ENCODE measurements at places on chromosomes 1 and 21.

- DNase-seq = peak; percentile 60
Observed at GRCh38 chr21:36149788-36150711, 6.6 kb upstream of the DOP1B start.

DNA sequence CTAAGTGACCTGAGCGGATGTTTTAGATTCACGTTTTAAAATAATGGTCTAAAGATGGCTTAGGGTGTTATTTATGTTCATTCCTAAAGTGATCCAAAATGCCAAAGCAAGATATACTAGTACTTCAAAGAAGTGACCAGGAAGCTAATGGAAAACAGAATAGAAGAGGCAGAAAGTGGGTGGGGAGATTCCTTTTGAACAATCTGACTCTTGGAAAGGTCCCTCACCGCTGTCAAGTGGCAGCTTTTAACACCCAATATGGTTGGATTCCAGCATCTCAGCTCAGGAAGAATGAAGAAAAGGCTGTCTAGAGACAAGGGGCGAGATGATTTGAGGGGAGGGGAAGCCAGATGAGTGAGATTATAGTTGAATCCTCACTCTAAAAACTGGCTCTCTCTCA lies 90.3 kb downstream of the SCMH1 start:
- DNase-seq = no peak

DNA sequence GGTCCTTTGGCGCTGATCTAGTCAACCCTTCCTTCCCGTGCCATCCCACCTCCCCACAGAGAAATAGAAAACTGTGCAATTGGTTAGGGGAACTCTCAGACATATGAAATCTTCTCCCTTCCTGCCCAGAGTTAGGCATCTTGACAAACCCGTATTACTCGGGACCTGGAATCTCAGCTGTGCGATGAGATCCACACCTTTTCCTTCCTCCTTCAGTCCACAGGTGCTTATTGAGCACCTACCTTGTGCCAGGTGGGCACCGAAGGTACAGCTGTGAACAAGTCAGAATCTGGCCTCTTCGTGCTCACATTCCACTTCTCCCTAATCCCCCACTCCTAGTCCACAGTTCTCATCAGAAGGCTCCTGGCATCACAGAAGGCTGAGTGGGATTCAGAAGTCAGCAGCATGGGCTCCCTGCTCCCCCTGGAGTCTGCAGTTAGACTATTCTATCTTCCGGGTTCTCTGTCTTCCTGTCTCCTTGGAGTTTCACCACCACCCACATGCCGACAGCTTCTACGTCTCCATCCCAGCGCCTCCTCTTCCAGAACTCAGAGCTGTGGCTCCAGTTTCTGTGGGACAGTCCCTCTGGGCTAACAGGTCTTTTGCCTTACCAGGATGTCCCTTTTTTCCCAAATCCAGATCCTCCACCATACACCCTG lies 23.0 kb downstream of the KNCN start:
- no peak for DNase-seq

DNA sequence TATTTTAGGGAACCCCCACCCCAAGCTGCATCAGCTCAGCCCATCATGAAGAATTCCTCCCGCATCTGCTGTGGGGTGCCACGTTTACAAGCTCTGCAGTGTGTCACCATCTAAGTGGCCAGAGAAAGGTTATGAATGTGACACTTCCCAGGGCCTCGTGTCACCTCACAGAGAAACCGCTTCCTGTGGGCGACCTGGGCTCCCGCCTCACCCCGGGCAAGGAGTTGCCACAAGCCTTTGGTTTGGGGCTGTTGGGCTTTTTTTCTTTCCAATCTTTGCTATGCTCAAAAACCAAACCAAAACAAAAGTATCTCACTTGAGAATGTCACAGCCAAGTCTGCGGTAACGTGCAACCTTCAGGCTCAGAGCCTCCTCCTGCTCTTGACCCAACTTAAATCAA lies 82.1 kb upstream of the ARHGEF16 start:
- DNase-seq = no peak

DNA sequence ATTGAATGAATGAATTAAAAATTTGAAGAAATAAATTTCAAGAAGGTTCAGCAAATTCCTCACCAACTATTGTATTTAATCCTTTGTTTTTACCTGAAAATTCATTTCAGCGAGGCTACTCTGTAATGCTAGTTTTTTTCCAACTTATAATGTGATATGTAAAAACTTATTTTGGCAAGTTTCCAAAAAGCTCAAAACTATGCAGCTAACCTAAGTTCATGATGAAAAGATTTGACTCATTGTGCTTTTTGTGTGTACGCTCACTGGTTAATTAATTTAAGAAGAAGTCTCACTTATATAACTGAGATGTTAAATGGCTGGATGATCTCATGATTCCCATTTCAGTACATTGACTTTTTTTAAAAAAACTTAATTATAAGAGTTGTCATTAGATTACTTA lies 196.0 kb upstream of the SAMSN1 start:
- DNase-seq = no peak

DNA sequence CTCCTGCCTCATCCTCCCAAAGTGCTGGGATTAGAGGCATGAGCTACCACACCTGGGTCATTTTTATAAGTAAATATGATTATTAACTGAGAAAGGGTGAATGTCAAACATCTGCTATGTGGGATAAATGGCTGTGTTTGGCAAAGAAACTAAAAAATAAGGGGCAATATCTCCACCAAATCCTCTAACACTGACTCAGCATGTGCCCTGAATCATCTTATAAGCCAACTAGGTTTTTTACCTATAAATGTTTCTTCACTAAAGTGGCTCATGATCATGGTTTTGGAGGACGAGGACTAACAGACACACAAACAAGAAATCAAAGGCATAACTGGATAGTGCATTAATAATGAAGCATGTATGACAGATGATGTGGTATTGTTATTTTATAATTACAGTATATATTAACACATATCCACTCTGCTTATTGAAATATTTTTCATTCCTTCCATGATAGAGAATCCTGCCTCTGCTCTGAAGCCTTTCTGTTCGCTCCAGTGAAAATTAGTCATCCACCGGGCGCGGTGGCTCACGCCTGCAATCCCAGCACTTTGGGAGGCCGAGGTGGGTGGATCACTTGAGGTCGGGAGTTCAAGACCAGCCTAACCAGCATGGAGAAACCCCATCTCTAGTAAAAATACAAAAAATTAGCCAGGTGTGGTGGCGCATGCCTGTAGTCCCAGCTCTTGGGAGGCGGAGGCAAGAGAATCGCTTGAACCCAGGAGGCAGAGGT lies 11.7 kb upstream of the ARHGAP29 start:
- no peak for DNase-seq

DNA sequence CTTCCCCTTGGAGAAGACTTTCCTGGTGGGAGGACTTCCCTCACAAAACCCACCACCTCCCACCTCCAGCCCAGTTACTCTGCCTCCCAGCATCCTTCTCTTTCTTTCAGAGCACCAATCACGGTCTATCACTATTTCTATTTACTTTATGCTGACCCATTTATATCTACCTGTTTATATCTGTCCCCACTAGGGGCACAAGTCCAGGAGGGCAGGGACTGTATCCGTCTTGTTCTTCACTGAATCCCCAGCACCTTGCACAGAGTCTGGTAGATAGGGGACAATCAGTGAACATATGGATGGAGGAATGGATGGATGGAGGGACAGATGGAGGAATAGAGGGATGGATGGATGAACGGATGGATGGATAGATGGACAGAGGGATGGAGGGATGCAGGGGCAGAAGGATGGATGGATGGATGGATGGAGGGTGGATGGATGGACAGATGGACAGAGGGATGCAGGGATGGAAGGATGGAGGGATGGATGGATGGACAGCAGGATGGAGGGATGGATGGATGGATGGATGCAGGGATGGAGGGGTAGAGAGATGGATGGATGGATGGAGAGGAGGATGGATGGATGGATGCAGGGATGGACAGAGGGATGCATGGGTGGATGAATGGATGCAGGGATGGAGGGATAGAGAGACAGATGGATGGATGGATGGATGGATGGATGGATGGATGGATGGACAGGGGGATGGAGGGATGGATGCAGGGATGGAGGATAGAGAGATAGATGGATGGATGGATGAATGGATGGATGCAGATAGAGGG lies 5.5 kb downstream of the C1QB start:
- no peak for DNase-seq

All from left ventricle myocardium superior (tissue), 1 donor.